Eye (tissue), 1 donor: ENCODE measurements at places on chromosomes 3 and 15.

- peak; percentile 9 for DNase-seq
These were observed 415.9 kb upstream of the MDFIC2 start for GRCh38 chr3:70728311-70728710.

DNA sequence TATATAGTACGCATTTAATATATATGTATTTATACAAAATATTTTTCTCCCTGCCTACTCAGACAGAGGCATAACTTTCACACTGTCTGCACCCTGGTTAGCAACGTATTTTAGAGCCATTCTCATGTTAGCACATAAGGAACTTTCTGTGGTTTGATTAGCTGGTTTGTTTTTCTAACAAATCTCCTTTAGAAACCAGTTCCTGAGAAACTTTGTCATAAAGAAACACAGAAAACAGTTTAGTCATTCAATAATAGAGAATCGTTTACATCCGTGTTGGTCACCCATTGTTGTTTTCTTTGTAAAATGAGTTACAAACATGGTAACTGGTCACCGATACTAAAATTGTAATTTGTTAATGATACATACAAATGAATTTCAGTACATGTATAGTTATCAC lies 5.9 kb upstream of the NGRN start:
- DNase-seq, result no peak

DNA sequence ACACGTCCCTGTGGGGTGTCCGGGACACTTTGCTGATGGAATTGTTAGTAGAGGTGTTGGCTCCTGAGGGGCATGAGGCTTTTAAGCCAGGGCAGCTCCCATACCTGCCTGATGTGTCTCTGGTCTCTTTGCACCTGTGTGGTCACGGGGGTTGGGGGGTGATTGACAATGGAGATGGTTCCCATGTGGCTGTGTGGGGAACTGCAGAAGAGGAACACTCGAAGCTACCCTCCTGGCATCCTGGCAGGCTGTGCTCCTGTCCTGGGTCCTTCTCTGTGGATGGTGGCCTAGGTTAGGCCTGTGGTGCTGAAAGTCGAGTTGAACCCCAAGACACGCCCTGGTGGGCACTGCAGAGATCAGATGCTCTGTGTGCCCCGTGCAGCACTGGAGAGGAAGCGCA lies 73.4 kb downstream of the HMCES start:
- no peak for DNase-seq

GRCh38 chr3:115239717-115240116 lies 92.6 kb upstream of the ZBTB20 start:
- peak; percentile 81 for DNase-seq

- no peak for DNase-seq
These were observed 103.3 kb downstream of the ATG7 start for GRCh38 chr3:11375333-11376088.

GRCh38 chr15:71743861-71744382 lies 66.4 kb upstream of the NR2E3 start:
- DNase-seq, result peak; percentile 80

DNA sequence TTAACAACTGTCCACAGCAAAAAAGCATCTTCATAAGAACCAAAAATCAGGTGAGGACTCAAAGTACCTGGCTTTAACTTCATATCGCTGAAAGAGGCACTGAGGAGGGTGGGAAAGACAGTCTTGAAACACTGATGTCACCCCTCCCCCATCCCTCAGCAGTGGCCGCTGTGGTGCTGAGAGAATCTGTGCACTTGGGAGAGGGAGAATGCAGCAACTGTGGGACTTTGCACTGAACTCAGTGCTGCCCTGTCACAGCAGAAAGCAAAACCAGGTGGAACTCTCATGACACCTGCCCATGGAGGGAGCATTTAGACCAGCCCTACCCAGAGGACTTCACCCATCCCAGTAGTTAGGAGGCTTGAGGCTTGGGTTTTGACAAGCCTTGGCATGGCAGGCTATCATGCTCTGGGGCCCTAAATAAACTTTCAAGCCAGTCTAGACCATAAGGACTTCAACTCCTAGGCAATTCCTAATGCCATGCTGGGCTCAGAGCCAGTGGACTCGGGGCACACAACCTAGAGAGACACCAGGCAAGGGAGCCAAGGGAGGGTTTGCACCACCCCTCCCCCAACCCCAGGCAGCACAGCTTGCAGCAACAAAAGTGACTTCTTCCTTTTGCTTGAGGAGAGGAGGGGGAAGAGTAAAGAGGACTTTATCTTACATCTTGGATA lies 6.1 kb upstream of the ZSCAN2 start:
- no peak for DNase-seq

DNA sequence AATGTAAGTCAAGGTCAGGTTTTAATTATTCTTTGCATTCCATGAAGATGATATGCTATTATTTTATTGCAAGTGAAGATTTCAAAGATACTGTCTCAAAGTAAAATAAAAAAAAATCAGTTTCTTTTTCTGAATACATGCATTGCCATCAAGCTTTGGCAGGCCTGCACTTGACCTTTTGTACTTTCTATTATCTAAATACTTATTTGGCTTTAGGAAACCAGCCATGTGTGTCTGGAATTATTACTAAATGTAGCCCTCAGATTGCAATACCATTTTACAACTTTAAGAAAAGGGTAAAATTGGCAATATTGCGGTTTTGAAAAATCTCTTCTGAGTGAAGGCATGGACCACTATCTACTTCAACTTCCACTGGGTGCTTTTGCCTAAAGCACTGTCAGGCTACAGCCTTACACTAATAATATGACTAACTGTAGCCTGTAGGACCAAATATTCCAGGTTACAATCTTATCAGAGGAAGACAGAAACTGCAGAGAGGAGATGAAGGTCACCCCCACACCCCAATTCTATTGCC lies 349.4 kb upstream of the DCBLD2 start:
- DNase-seq, result no peak

- DNase-seq, result no peak
These were observed 60.9 kb downstream of the NCEH1 start for GRCh38 chr3:172649987-172650386.

- peak; percentile 81 for DNase-seq
These were observed 427.5 kb downstream of the VGLL3 start for GRCh38 chr3:86563400-86563970.

GRCh38 chr3:22474706-22475445 lies 723.9 kb upstream of the ZNF385D start:
- no peak for DNase-seq

DNA sequence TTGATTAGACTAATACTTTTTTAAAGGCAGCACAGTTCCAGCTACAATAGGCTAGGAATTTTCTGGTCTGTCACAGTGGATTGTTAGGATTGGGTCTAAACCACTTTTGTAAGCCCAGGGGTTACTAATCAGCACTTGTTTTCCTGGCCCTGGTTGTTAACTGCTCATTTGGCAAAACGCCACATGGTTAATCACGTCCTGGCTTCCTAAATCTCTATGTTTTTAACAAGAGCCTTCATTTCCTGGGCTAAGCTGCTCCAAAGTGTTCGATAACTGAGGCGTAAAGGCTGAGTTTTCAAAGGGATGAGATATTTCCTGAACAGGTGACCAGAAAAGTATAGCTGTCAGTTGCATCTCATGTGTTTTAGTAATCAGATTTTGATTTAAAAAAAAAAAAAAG lies 38.9 kb upstream of the CLRN1 start:
- peak; percentile 72 for DNase-seq

- no peak for DNase-seq
These were observed 385.4 kb downstream of the PTPRG start for GRCh38 chr3:61946570-61947324.

DNA sequence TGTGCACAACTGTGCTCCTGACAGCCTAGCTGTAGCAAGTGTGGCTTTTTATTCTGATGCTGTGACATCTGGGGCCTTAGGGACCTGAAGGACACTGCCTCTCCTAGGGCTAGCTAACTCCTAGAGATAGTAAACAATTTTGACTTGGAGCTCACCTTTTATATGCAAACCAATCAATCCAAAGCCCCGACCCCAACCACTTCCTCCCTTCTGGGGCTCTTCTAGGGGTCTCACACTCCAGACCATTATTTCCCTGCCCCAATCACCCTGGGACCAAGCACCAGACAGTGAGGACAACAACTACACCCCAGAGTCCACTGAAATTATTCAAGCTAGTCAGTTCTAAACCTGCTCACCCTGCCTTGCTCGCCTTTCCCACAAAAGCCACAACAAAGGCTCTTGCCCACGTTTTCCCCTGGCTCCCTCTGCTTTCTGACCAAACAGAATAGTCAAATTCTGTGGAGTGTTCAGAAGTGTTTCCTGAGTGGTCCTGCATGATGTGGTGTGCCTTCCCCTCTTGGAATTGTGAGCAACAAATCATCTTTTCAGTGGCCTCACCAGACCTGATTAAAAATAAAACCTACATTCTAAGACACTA lies 84.2 kb upstream of the WNT5A start:
- DNase-seq, result no peak

DNA sequence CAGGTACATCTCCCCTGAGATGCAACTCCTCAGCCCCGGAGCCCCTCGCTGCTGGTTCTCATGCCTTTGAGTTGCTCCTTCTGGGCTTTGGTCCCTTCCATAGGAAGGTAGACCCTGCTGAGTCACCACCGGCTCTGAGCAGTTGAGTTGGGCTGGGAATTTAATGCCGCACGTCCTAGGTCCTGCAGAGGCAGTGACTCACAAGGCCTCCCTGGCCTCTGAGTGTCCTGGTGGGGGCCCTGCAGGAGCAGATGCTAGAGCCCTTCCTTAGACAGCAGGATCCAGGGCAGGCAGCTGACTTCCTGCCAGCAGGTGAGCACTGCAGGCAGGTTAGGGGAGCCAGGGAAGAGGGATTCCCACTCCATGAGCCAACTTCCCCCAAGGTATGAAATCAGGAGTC lies 5.5 kb upstream of the NTRK3 start:
- DNase-seq, result no peak

DNA sequence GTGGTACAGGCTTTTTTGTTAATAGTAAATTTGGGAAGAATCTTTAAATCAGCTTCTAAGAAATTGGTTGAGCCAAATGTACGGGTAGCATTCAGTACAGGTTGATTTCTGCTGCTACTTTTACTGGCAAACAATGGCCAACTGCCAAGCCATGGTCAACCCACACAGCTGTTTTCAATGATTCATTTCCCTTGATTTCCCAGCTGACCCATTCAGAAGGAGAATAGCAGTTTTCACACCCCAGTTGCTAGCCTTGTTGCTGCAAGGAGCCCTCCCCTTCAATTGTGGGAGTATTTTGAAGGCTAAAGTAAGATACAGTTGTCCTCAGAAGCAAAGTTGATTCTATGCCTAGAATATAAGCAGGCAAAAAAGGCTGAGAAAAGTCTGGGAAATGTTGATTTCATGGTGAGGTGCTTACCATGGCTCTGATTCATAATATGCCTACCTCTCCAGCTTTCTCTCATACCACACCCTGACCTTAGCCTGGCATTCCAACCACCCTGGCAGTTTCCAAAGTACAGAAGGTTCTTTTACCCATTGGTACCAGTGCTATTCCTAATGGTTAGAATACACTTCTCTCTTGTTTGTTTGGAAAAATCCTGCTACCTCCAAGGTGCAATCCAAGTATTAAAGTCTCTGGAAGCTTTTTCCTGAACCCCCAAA lies 320.3 kb upstream of the TGFBR2 start:
- peak; percentile 42 for DNase-seq

GRCh38 chr3:52730681-52731080 lies 24.8 kb downstream of the SPCS1 start:
- DNase-seq, result no peak

GRCh38 chr3:172085557-172085895 lies 46.1 kb downstream of the FNDC3B start:
- DNase-seq, result no peak

- DNase-seq, result no peak
These were observed 68.0 kb downstream of the COL8A1 start for GRCh38 chr3:99706410-99706809.

DNA sequence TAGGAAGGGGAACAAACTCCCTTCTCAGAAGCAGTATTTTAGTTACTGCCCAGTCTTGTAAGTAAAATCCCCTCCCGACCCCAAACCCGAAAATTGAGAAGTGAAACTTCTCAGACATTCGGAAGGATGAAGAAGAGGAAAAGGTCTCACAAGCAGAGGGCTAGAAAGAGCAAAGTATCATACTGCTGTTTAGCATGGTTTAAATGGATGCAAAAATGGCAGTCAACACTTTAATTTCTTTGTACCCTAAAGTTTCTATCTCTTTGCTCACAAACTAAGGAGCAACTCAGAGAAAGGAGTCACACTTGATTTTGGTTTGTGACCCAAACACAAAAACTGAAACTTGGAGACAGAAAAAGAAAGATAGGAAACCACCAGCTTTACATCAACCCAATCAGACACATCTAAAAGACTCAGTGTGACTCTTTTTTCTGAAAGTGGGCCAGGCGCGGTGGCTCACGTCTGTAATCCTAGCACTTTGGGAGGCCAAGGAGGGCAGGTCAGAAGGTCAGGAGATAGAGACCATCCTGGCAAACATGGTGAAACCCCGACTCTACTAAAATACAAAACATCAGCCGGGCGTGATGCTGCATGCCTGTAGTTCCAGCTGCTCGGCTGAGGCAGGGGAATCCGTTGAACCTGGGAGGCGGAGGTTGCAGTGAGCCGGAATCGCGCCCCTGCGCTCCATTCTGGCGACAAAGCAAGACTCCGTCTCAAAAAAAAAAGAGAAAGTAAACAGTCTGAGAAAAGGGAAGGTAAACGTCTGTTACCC lies 63.2 kb upstream of the ATP11B start:
- no peak for DNase-seq

- DNase-seq, result peak; percentile 79
These were observed 3.8 kb downstream of the HEG1 start for GRCh38 chr3:125051715-125052581.

DNA sequence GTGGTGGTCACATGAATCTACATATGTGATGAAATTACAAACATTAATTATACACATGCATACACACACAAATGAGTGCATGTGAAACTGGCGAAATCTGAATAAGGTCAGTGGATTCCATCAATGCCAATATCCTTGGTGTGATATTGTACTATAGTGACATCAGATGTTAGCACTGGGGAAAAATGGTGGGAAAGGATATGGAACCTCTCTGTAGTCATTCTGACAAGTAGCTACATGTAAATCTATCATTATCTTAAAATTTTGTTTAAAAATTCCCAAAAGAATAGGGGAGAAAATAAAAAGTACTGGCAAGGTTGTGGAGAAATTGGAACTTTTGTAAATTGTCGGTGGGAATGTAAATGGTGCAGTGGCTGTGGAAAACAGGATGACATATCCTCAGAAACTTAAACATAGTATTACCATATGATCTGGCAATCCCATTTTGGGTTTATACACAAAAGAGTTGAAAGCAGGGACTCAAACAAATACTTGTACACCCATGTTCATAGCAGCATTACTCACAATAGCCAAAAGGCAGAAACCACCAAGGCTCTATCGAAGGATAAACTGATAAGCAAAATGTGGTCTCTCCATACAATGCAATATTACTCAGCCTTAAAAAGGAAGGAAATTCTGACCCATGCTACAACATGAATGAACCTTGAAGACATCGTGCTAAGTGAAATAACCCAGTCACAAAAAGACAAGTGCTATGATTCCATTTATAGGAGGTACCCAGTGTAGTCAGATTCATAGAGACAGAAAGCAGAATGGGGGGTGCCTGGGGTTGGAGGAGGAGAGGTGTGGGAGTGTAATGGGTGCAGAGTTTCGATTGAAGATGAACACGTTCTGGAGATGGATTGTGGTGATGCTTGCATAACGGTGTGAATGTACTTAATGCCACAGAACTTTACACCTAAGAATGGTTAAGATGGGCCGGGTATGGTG lies 25.3 kb upstream of the HRH1 start:
- DNase-seq, result no peak
